ENCODE measurements at places on chromosomes 4 and X.

GRCh38 chrX:38102875-38103274 is 96.5 kb downstream of the SYTL5 start:
- no peak for DNase-seq

GRCh38 chrX:41596596-41596995 is 92.2 kb upstream of the GPR34 start:
- no peak for DNase-seq

GRCh38 chrX:38089173-38089982 is 83.0 kb downstream of the SYTL5 start:
- no peak for DNase-seq

DNA sequence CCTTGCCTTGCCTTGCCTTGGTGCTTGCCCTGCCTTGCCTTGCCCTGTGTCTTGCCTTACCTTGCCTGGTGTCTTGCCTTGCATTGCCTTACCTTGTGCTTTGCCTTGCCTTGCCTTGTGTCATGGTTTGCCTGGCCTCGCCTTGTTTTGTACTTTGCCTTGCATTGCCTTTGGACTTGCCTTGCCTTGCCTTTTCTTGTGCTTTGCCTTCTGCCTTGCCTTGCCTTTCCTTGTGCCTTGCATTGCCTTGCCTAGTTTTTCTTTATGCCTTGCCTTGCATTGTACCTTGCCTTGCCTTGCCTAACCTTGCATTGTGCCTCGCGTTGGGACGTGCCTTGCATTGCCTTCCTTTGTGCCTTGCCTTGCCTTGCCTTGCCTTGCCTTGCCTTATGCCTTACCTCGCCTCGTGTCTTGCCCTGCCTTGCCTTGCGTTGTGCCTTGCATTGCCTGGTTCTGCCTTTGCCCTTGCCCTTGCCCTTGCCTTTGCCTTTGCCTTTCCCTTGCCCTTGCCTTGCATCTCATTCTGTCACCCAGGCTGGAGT is 82.8 kb downstream of the TAB3 start:
- DNase-seq: no peak

DNA sequence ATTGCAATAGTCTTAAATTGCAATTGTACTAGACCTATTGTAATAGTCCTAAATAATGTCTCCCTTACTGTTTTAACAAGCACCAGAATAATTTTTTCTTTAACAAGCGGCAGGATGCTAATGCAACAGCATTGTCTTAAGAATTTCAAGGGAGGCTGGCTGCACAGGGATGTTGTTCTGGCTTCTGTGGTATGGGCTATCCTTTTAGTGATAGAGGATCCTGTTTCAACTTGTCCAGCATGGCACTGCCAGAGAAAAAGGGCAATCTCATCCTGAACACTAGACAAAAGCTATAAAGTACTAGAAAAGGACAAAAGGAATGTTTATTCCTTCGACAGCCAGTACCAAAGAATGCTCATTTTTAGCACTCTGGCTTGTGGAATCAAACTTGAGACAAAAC is 405.5 kb upstream of the ACTRT1 start:
- DNase-seq: no peak

DNA sequence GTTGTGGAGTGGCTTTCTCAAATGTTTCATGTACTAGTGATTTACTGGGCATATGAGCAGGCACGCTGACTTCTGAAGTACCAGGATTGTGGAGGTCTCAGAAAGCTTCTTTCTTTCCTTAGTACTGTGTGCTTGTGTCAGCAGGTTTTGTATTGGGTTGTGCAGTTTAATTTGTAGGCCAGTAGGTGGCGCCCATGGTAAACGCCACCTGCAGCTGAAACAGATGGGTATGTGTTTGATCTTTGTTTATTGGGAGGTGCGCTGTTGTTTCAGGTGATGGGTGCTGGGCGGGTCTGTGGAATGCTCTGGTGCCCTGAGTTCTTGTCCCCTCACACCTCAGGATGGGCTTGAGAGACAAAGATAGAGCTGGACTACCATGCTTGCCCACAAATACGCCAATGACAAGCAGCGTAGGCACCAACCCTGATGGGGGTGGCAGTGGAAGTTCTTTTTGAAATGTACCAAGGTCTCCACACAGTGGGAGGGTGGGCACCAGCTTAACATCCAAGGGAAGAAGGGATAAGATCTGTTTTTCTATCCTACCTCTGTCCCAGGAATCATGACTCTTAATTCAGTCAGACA is 141.5 kb downstream of the RPS6KA6 start:
- no peak for DNase-seq

GRCh38 chrX:21770631-21771321 is 12.9 kb upstream of the SMPX start:
- no peak for DNase-seq

DNA sequence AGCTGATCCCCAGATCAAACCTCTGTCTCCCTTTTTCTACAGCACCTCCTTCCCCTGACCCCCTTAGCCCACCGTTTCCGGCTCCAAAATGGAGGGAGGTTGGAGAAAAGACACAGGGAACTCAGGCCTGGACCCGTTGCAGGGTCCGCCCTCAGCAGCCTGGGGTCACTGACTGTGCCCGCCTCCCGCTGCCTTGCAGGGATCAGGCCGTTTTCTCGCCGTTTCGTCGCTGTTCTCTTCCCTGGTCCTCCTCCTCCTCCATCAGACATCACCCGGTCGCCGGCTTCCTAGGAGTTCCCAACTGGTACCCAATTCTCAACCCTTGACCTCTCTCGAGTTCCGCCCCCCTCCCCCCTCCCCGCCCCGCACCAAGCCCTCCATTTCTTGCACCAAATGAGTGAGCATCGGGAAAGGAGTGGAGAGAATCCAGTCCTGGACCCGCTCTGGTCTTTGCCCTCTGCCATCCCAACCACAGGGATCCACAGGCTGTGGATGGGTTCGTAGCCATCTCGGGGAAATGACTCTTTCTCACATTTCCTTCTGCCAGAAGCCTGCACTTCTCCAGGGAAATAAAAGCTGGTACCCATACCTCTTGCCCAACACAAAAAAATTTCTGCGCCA is 493 bp downstream of the TCEAL5 start:
- DNase-seq: no peak

GRCh38 chr4:22483551-22483981 is 32.3 kb downstream of the ADGRA3 start:
- no peak for DNase-seq

DNA sequence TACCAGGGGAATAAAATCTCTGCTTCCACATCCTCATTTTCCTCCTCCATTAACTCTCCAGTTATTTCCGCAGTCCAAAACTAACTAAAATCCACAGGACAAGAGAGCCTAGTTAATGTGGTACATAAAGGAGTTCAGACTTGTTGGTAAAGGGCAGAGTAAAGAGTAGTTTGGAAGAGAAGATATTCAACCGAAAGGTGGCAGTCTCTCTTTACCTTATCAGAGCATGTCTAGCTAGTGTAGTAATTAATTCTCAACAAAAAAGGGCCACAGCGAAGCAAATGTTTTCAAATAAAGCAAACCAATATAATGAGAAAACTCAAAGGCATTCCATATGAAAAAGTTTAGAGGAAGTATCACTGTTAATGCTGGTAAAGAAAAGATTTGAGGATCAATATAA is 286.5 kb downstream of the GLUD2 start:
- no peak for DNase-seq

GRCh38 chr4:115780835-115781234 is 667.4 kb upstream of the NDST4 start:
- DNase-seq: no peak

GRCh38 chrX:138128027-138128671 is 562.2 kb downstream of the ZIC3 start:
- peak; percentile 42 for DNase-seq

DNA sequence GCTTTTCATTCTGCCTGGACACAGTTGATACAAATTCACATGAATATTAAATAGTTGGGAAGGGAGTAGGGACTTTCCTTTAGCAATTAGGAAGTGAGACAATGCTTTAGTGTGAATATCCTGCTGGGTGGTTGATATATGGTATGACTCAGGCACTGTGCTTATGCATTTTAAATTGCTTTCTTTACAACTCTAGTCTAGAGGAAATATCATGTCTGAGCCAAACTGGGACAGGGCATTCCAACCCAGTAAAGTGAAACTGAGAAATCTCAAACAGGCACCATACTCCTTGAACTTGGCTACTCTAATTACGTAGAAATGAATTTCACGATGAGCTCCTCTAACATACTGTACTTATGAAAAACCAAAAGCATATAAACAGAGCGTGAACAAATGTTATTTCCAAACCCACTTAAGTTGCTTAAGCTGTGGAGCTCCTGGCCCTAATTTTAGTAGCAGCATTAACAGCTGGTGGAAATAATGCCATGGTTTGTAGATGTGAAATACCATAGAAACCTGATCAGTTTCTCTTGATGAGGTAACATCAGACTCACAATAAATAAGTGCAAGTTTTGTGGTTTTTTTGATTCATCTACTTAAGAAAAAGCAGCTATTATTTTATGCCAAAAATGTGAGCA is 242.9 kb upstream of the GK2 start:
- no peak for DNase-seq

DNA sequence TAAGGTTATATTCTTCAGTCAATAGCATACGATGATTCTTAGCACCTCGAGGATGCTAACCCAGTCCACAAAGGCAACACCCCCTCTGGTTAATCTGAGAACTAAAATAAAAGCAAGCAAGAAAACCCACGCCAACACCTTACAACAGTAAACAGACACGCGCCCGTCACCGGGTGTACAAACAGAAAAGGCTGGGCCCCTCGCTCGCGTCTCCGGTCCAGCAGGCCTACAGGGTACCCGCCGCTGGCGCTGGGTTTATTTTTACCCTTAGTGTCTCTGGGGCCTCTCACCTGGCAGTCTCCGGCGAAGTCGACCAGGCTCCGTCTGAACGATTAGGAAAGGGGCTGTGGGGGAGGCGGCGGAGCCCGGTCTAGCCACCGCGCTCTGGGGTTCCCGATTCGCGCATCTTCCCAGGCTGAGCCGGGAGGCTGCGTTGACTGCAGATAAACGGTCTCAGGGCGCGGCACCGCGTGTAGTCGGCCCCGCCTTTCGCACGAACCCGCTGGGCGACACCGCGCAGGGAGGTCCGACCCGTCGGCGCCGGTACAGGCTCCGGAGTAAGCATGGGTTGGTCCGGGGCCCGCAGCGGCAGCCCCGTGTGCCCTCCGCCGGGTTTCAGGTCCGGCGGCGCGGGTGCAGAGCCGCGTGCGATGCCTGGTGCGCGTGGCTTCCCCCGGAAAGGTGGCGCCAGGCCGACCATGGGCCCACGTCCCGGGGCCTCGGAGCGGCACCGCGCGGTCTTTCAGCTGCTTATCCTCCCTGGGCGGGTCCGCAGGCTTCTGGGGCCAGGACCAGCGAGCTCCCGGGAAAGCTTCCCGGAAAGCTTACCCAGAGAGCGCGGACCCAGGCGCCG is 441 bp downstream of the SLC9B2 start:
- DNase-seq: peak; percentile 29

DNA sequence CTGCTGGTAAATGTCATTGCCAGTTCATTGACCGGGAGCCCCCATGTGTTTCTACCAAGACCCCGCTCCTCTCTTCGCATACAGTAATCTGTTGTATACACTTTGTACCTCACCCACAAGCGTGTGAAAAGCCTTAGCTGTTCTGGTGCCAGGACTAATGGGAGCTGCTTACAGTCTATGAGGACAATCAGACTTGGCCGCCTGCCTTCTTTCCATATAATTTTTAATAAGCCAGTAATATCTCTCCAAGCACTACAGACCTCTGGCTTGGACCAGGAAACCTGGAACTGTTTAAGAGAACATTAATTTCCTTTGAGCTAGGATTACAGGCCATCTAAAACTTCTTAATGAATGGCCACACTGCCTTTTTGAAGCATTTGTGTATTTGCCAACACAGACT is 149.7 kb upstream of the MSX1 start:
- DNase-seq: no peak

DNA sequence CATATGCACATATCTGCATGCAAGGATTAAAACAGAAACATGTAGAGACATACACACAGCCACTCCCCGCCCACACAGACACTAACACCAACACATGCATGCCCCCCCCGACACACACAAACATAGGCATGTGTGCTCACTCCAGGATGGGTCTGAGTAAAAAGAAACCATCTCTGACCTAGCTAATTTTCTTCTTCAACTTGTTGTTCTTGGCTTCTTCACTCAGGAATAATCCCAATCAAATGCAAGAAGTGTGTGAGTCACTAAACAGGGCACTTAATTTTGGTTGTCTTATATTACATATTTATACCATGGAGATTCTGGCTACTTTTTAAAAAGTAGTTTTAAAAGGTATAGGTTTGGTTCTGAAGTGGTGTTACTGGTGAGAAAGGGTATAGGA is 28.3 kb downstream of the ENOX2 start:
- DNase-seq: no peak

DNA sequence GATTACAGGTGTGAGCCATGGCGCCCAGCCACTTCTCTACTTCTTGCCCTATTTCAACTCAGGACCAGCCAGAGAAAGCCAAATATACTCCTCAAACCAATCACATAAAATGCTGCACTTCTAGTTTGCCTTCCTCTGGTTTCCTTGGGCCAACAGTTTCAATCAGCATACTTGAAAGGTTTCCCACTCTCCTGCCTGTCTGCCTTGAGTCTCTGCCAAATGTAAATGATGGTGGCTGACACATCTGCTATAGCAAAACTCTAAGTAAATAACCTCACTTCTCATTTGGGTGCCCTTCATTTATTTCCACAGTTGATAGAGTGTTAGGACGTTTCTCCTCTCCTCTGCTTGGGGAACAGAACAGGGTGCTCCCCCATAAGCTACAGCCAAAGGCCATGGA is 36.4 kb upstream of the PPA2 start:
- no peak for DNase-seq

DNA sequence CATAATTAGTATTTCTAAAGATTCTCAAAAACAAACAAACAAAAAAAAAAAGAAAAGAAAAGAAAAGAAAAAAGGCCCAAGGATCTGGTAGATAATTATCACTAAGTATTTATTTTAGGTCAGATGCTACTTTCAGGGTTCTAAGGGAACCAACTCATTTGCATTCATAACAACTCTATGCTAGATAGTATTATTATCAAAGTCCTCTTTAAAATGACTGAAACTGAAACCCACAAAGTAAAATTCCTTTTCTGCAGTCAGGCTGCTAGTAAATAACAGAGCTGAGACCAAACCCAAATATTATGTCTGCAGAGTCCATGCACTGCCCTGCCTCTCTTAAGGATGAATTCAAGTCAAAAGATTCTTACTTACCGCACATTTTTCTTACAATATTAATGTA is 38.3 kb upstream of the MAPK10 start:
- DNase-seq: no peak

DNA sequence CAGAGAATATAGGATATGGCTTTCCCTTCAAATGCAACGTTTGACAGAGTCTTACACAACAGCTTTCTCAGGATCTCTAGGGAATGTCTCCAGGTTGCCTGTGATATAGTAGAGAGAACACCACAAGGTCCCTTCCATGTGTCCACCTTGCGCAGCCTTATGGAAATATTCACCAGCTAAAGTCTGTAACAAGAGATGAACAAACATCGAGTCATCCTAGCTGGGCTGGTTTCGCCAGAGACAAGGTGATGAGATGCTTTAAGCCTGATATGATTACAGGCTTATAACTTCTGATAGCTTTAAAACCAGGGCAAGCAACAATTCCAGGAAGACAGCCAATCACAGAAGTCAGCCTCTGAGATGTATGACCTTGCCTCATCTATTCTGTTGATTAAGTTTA is 83.8 kb downstream of the SEL1L3 start:
- no peak for DNase-seq

- DNase-seq: no peak
These were observed 3.6 kb downstream of the CASP6 start for GRCh38 chr4:109699553-109700225.

- no peak for DNase-seq
These were observed 380.6 kb downstream of the INPP4B start for GRCh38 chr4:142465526-142465925.

- DNase-seq: no peak
These were observed 8.0 kb upstream of the HS3ST1 start for GRCh38 chr4:11436673-11437072.
